ENCODE measurements at places on chromosomes 3 and 15.
A peak's percentile ranks its signal among the peaks of the same experiment; 100 is the strongest.

GRCh38 chr3:139222100-139222657, 121.6 kb upstream of the MRPS22 start:
- no peak for DNase-seq

GRCh38 chr15:100942656-100943425, 23.7 kb downstream of the LRRK1 start:
- DNase-seq = no peak

GRCh38 chr3:112335434-112335781, 2.5 kb downstream of the CD200 start:
- no peak for DNase-seq

DNA sequence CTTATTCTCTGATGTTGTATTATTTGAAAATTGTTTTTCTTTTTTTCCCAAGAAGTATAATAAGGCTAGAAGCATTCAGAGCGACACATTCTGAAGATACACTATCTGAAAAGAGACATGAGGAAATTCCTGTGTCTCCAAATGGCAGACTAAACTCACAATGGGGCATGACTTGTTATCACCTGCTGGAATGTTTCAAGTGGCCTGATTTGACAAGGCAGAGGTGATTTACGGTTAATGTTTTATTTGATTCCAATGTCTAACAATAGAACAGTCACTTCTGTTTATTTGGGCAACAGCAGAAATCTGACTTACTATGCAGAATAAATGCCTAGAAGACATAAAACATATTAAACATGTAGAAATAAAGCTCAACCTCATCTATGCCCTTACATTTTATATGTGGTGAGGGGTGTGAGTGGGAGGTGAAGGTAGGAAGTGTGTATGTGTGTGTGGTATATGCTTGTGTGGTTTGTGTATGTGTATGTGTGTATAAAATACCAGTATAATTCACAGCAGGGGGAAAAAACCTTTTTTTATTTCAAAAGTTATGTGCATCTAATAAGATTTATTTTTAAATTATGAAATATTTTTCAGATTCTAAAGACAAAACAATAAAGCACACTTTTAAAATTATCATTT, 1051.7 kb downstream of the ROBO2 start:
- DNase-seq = no peak

DNA sequence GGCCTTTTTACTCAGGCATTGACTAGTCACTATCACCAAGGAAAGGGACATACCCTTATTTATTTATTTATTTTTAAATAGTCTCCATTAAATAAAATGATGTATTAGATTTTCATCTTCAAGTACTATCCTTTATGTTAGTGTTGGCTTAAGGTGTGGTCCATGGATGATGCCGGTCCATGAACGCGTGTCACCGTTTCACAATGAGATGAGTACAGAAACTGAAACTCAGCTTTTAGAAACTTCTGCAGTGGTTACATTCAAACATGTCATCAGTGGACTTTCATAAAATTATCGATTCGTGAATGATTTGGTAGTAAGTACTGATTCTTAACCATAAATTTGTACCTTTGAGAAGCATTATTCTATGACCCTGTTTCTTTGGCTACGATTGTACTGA, 166.6 kb downstream of the SATB1 start:
- no peak for DNase-seq

- peak; percentile 12 for DNase-seq
Measured at GRCh38 chr3:112199622-112200316, 66.7 kb upstream of the GCSAM start.

DNA sequence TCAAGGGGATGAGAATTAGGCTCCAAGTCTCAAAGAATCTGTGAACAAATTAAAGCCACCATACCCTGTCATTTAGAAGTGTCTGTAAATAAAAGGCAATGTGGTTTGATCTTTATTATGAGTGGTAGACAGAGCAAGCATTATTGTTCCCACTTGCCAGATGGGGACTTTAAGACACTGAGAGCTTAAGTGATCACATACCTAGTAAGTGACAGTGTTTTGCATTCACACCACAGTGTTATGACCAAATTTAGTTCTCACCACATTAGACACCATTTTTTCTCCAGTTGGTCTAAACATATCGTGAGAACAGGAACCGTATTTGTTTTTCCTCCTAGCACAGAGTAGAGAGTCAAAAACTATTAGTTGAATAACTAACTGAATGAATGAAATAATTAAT, 13.2 kb upstream of the ZBED2 start:
- no peak for DNase-seq

DNA sequence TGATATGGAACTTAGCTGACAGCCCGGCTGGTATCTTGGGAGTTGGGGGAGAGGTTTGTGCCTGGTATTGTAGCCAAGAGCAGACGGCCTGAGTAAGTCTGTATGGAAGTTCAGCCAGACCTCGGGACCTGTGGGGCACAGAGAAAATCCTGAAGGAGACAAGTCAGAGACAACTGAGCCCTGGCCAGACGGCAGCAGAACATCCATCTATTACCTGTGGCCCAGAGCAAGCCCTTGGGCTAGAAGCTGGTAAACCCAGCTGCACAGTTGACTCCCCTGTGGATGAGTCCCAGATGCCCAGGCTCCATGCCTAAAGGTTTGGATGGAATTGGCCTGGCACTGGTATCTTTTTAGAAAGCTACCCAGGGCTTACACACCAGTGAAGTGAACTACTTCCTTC, 70.4 kb upstream of the DLG1 start:
- DNase-seq = no peak

- DNase-seq = peak; percentile 2
Measured at GRCh38 chr3:82973791-82974190, 1212.3 kb upstream of the GBE1 start.

DNA sequence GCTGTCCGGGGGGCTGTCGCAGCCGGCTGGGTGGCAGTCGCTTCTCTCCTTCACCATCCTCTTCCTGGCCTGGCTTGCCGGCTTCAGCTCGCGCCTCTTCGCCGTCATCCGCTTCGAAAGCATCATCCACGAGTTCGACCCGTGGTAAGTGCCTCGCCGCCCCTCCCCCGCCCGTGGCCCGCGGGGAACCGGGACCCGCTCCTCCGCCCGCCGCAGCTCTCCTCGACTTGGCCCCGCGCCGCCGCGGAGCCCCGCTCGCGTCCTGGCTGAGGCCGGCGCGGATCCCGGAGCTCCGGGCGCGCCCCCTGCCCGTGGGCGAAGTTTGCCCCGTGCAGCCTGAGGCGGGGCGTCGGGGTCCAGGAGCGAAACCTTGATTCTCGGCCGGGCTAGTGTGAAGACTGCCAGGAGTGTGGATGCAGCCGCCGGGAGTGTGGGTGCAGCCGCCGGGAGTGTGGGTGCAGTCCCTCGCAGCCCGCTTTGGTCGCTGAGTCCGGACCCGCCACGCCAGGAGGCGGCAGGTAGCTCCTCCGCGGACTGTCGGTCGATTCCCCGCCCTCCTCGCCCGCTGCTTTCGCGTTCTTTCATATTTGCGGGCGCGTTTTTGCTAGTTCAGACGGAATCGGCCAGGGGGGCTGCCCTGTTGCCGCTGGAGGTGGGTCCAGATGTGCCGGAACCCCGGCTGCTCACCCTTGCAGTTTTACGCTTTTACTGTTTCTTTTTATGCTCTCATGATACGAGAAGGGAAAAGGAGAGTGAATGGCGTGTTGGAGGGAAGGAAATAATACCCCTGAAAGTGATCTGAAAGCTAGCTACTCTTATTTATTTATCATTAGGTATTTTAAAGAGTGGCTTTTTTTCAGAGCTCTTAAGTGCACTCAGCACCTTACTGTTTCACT, 692 bp downstream of the STT3B start:
- no peak for DNase-seq

DNA sequence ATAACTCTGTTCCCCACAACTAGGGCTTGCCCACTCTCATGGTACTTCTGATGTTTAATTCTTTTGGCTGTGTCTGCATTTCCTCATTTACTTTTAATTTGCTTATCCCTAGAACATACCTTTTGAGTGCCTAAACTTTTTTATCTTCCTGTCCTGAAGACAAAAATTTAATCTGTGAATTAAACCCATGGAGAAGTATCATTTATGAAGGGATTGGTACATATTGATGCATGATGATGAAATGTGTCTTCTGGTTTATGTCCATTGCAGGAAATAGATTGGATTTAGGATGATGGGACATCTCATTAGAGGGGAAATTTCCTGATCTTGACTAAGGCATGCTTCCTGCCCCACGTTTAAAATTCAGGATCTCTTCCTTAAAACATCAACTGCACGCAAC, 109.5 kb downstream of the PGPEP1L start:
- DNase-seq = no peak

- DNase-seq = peak; percentile 53
Measured at GRCh38 chr3:81716870-81717509, 44.5 kb downstream of the GBE1 start.

- DNase-seq = no peak
Measured at GRCh38 chr15:42876224-42876623, 44.4 kb downstream of the TTBK2 start.

- no peak for DNase-seq
Measured at GRCh38 chr15:60417112-60417511, 19.3 kb upstream of the ANXA2 start.

DNA sequence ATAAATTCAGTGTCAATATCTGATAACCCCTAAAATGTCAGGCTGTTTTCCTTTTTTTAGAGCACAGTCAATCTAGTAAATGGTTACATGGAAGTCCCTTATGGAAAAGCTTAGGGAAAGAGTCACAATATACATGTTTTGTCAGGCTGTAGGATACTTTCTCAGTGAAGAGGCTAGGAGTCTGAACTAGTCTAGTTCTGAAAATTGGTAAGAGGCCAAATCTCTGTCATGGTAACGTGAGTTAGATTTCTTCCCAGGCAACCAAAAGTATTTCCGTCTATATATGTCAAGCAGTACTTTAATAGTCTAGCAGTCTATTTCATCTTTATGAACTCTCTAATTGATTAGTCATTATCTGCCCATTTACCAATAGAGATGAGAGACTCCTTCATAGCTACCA, 215.9 kb upstream of the LRRC3B start:
- DNase-seq = no peak

- no peak for DNase-seq
Measured at GRCh38 chr3:156016902-156017301, 103.5 kb upstream of the KCNAB1 start.

DNA sequence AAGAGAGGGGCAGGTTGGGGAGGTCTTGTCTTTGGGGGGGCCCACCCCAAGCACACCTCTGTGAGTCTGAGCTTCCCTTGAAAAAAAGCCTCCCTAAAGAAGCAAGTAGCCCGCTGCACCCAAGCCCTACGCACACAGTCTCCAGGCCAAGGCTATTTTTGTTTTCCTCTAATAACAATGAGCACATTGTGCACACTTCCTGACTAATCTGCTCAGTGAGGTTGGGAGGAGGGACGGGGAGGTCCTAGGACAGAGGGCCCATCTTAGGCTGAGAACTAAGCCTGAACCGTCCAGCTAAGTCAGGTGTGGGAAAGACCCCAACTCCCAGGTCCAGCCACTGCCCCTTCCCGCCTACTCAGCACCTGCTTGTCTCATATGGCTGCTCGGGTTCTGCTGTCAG, 87.2 kb downstream of the HMG20A start:
- DNase-seq = peak; percentile 50

GRCh38 chr15:63514531-63514943, 10.1 kb downstream of the USP3 start:
- DNase-seq = peak; percentile 71

- no peak for DNase-seq
Measured at GRCh38 chr3:188284455-188285212, 130.7 kb downstream of the LPP start.

- DNase-seq = no peak
Measured at GRCh38 chr3:8456412-8456811, 45.2 kb upstream of the LMCD1 start.

GRCh38 chr15:73857193-73857920, 16.0 kb upstream of the TBC1D21 start:
- DNase-seq = no peak

DNA sequence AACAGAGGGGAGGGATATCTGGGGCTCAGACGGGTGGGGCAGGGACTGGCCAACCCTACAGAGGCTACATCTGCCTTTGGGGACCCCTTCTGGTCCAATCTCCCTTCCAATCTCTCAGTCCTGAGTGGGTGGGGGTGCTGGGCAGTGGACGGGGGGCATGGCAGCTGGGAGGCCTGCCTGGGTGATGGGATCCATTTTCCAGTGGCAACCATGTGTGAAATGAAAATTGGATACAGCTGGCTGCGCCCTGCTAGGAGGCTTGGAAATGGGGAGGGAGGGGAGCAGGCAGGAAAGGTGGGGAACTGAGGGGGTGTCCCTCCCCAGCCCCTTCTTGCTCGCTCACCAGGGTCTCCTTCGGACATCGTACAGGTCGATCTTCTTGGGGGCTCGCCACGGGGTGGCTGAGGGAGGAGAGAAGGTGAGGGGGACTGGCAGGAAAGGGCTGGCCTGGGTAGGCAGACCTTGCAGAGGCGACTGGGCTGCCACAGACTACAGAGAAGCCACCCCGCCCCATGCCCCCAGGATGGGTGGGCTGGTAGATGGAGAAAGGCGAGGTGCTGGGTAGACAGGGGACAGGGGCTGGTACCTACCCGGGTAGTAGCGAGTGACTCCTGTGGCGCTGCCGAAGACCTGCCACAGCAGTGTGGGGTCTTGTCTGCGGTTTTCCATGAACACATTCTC, 21.2 kb upstream of the TMEM115 start:
- no peak for DNase-seq

DNA sequence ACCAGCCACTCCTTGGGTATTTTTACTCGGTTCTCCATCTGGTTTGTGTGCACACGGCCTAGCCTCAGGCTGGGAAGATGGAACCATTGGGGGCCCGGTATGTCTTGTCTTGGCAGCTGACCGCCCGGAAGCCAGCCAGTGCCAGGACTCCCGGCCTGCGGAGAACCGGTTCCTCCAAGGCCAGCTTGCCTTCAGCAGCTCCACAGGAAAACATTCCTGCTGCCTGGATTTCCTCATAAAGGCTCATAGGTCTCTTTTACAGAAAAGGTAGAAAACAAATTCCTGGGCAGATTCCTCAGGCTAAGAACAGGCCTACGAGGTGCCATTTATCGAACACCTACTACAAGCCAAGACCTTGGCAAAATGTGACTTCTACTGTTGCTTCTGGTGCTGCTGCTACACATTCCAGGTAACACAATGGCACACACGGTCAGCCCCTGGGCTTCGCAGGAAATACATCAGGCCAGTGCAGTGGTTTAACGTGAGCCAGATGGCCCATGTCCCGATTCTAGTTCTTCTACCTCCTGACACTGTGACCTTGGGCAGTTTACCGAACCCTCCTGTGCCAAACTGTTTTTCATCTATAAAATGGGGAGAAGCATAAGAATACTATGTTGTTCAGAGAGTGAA, 141.8 kb downstream of the OPA1 start:
- DNase-seq = no peak

DNA sequence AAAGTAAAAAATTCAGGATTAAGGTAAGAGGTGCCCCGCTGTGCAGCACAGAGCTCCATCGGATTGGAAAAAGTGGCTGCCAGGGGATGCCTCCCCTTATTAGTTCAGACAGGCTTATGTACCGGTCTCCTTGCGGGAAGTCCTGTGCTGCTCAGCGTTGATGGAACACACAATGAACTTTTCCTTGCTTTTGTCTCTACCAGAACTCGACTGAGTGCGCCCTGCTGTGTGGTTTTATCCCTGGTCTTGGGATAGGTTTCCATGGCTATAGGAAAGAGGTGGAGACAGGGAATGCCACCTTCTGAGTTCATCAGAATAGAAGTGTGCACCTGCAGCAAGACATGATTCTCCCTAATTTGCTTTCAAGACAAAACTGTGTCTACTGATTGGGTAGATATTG, 745.9 kb upstream of the CFAP20DC start:
- DNase-seq = no peak

GRCh38 chr3:170862618-170863374, 7.2 kb downstream of the RPL22L1 start:
- no peak for DNase-seq

GRCh38 chr3:69763458-69763857, 24.2 kb downstream of the MITF start:
- no peak for DNase-seq

- no peak for DNase-seq
Measured at GRCh38 chr3:98529856-98530459, 1.8 kb upstream of the GPR15 start.
